Stimulated activated CD4-positive, alpha-beta T cell treated with anti-CD3 and anti-CD28 coated beads, Interleukin-15, amount 100 ng/mL, for 1 hour (primary cell): ENCODE measurements at places on chromosomes 1 and 21.

DNA sequence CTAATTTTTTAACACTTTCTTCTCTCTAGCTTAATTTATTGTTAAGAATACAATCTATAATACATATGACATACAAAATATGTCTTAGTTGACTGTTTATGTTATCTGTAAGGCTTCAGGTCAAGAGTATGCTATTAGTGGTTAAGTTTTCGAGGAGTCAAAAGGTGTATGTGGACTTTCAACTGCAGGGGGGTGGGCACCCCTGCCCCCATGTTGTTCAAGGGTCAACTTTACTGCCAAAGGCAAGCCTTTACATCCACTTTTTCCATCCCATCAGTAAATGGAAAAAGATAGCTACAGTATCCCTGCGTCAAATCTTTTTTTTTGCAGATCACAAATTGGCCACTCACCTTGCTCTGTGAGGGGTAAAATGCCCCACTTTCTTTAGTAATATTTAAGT is 6.3 kb downstream of the METTL18 start:
- no peak for DNase-seq

GRCh38 chr1:174159252-174160108 is at the start of gene RABGAP1L:
Gene RABGAP1L (plus strand): TSS chr1:174159520.
- DNase-seq: peak; percentile 88

GRCh38 chr1:147647796-147648633 is 22.3 kb downstream of the ACP6 start:
- no peak for DNase-seq

- DNase-seq: no peak
Observed at GRCh38 chr1:150148837-150149270, 862 bp upstream of the PLEKHO1 start.

DNA sequence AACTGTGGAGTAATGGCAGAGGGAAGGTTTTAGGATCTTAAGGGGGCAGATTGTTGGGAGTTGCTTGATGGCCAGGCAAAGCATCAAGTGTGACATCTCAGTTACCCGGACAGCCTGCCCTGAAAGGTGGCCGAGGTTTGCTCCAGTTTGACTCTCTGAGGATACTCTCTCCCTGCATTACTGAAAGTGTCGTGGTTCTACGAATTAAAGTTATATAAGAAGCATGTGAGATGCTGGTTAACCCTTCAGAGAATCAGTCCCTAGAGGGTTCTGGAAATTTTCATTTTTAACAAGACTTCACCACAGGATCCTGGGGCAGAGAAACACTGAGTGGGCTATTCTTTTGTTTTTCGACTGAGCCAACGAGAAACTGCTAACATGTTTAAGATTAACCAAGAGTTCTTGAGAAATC is 689 bp upstream of the ZNF644 start:
- no peak for DNase-seq

- DNase-seq: no peak
Observed at GRCh38 chr1:226078374-226078773, 15.9 kb downstream of the H3-3A start.

GRCh38 chr1:187203257-187203656 is 374.5 kb downstream of the PLA2G4A start:
- no peak for DNase-seq

GRCh38 chr1:206962272-206962671 is 8.0 kb downstream of the FCAMR start:
- DNase-seq: no peak

- DNase-seq: no peak
Observed at GRCh38 chr1:159090286-159091179, 14.0 kb upstream of the AIM2 start.

- no peak for DNase-seq
Observed at GRCh38 chr1:225888289-225888897, 553 bp downstream of the LEFTY1 start.

DNA sequence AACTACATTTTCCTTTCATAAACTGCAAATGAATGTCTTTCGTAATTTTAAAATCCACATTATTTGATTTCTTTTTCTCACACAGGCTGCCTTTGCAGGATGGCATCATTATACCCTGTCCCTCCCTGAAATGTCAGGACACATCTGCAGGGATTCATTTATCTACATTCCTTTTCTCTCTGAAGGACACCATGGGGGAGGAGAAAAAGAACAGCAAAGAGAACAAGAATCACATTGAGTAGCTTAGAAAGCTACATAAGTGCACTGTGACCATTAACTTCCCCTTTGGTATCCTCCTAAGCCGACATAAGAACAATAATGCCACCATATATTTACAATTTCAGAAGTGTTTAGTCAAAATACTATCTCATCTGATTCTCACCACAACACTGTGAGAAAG is 129.5 kb downstream of the PIGK start:
- DNase-seq: no peak

DNA sequence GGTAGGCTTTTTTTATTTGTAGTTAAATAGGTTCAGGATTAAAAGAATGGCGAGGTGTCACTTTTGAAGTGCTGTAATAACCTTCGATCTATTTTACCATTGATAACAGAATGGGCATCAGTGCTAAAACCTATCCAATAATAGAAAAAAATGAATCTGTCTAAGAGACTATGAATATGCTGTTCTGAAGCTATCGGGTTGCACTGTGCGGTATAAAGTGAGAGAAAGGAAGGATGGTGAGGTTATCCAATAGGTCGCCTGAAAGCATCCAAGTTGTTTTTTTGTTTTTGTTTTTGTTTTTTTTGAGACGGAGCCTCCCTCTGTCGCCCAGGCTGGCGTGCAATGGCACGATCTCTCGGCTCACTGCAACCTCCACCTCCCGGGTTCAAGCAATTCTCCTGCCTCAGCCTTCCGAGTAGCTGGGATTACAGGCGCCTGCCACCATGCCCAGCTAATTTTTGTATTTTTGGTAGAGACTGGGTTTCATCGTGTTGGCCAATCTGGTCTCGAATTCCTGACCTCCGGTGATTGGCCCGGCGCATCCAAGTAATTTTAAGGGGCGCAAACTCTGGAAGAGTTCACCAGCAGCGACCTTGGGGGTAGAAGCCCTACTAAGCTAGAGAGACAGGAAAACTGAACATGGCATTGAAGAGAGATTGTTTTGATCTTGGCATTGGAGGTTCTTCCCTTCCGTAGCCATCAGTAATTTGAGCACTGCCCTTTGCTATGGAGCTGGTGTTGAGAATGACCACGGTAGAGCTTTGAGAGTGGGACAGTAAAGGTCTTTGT is 8.7 kb upstream of the MDM4 start:
- no peak for DNase-seq

GRCh38 chr1:34762474-34763141 is 3.1 kb downstream of the GJB4 start:
- DNase-seq: no peak

DNA sequence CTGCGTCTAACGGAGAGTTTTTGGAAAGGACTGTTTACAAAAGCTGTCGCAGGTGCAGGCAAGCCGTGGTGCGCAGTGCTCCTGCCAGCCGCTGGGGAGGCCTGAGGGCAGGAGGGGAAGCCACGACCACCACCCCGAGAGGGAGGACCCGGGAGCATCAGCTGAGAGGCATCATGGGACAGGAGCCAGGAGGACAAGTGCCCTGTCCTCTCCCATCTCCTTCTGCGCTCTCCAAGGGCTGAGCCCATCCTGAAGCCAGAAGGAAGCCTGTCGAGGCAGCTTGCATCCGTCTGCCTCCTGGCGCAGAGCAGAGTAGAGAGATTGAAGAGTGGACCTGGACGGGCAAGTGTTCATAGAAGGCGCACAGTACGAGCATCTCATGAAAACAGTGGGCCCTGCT is 310.9 kb downstream of the KIF26B start:
- no peak for DNase-seq

DNA sequence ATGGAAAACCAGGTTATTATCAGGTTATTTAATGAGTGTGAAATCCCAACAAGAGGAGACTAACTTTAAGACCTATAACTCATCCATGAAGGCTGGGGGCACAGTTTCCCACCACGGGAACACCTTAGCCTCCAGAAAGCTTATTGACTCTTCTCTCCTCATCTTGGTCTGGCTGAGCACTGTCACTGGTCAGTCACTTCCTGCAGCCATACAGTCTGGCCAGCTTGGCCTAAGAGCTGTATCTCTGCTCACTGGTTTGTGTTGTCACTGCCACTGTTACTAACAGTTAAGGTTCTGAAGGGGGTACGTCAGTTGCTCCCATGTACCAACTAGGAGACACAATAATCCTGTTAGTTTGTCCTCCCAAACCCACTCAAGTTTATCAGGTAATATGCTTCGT is 16.7 kb upstream of the DDAH1 start:
- DNase-seq: no peak

DNA sequence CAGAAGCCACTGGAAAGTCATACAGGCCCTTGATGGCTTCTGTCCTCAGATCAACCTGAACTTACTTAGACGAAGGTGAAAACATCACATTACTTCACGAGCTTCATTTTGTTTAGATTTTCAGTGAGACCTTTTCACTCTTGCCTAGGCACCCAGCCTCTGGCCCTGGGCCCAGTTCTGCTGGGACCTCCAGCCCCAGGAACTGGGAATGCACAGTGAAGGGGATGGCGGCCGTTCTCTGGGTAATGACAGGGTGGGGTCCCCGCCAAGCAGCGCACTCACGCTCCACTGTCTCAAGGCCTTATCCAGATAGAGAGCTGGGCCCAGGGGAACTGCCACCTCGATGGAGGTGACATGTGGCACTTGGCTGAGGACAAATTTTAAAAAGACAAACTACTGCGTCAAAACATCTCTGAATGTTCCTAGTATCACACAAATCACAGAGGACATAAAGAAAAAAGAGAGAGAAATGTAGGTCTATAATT is 54.8 kb downstream of the NPHP4 start:
- DNase-seq: no peak

- no peak for DNase-seq
Observed at GRCh38 chr1:46749404-46749803, 30.5 kb upstream of the EFCAB14 start.

DNA sequence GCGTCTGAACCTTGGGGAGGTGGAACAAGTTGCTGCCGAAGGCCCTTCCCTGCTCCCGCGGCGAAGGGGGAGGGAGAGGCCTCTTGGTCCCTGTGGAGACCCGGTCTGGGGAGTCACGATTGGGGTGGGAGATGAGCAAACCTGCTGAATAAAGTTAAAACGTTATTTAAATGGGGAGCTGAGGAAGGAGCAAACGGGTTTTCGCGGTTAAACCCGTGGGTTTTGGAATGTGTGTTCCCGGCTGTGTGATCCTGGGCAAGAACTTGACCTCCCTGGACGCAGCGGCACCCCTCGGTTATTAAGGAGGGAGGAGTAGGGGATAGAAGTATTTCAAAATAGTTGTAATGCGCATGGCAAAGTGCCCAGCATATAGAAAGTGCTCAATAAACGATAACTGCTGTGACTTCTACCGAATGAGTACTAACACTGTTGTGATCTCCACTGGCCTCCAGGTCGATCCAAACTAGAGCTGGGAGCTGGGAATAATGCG is 3.4 kb downstream of the FAM110D start:
- DNase-seq: no peak

GRCh38 chr1:209614906-209615305 is 31.4 kb downstream of the CAMK1G start:
- DNase-seq: no peak

GRCh38 chr1:224106568-224107281 is 7.2 kb upstream of the FBXO28 start:
- DNase-seq: no peak

- DNase-seq: peak; percentile 21
Observed at GRCh38 chr1:209651138-209651587, 1.1 kb downstream of the LAMB3 start.

GRCh38 chr1:203661572-203661971 is 34.9 kb downstream of the ATP2B4 start:
- no peak for DNase-seq

GRCh38 chr1:219324629-219325367 is 151.1 kb downstream of the LYPLAL1 start:
- DNase-seq: no peak

DNA sequence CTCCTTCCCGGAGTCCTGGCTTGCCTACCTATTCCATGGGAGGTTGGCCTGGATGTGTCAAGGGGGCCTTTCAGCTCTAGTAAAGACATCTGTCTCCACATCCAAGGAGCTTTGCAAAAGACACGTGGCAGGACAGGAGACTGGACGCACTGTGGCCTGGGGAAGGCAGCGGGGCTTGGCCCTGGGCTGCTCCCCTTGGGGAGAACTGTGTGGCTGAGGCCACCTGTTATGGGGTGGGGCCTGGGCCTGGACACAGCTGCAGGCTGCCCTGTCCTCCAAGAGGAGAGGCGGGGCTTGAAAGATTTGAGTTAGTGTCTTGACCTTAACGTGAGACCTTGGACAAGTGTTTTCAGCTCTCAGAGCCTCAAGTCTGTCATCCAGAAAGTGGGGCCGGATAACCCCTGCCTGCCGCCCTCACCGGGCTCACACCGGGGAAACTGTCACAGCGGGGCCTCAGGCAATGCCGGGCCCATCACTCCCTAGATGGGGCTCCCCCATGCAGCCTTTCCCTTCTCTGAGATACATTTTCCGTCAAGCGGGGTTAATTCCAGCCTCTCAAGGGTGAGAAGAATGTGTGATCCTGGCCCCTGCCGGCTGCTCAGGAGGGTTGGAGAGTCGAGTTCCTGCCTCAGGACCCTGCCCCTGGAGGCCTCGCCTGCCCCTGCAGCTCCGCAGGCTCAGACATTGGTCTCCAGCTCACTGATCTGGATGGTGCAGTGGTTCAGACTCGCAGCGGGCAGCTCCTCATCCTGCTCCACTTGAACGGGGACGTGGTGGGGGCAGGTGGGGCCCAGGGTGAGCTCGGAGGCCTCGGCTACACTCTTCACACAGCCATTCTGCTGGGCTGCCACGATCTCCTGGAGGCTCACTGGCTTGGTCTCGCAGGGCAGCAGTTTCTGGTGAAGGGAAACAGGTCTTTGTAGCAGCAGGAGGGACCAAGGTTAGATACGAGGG is 25.6 kb downstream of the PODN start:
- DNase-seq: no peak

- DNase-seq: no peak
Observed at GRCh38 chr1:61426885-61427284, 298.1 kb downstream of the TM2D1 start.

- DNase-seq: no peak
Observed at GRCh38 chr1:169779970-169780369, 14.7 kb downstream of the METTL18 start.

GRCh38 chr1:25820247-25821111 is 725 bp downstream of the MTFR1L start:
- peak; percentile 41 for DNase-seq

DNA sequence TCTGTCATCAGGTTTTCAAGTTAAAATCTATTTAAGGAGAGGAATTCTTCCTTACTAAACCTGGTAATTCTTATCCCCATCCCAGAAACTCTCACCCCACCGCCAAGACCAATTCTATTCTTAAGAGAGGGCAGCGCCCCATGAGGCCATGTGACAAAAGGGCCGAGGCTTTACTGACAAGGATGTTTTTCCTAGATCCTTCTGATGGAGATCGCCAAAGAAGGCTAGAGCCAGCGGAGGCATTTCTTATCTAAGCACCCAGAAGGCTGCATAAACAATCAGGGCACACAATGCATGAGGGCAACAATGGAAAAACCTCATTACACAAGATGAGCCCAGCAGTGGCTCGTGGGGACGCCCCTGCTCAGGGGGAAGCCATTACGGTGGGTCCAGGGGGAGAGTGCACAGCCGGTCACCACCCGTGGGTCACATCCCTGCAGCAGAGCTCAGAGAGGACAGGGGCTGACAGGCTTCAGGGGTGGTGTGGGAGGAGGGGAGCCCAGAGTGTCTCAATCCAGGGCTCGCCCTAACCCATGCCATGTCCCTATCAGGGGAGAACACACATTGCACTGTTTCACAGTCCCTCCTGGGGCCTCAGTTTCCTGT is 88.7 kb downstream of the ITPKB start:
- DNase-seq: no peak

- no peak for DNase-seq
Observed at GRCh38 chr1:151838222-151839081, 1.2 kb downstream of the C2CD4D start.
